ENCODE measurements at places on chromosomes 7 and 10. TPM values are rescaled to one million over a fixed set of nuclear protein-coding genes. Genes with fewer than 3 reads are reported as not detected.
A peak's percentile ranks its signal among the peaks of the same experiment; 100 is the strongest.

GRCh38 chr10:14377591-14378175 is 47.0 kb upstream of the FRMD4A start:
- DNase-seq, result no peak

- no peak for DNase-seq
Observed at GRCh38 chr10:24701447-24701846, 22.2 kb downstream of the ARHGAP21 start.

DNA sequence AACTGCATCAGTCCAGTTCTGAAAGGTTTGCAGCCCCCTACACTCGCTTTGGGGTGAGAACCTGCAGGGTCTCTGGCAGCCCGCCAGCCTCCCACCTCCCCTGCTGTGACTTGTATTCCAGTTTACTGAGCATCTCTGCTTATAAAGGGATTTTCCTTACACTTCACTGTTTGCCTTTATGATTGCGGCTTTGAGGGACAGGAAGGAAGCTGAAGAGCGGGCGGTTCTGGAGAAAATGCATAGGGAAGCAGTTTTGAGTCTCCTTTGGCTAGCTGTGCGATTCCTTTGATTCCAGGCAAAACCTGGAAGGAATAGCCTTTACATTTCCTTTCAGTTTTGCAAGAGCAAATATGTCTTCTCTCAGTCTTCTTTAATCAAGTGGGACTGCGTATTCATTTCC is 65.0 kb upstream of the TRIM8 start:
- DNase-seq, result no peak

GATAD1 gene
- 18.6 TPM for total RNA-seq

DNA sequence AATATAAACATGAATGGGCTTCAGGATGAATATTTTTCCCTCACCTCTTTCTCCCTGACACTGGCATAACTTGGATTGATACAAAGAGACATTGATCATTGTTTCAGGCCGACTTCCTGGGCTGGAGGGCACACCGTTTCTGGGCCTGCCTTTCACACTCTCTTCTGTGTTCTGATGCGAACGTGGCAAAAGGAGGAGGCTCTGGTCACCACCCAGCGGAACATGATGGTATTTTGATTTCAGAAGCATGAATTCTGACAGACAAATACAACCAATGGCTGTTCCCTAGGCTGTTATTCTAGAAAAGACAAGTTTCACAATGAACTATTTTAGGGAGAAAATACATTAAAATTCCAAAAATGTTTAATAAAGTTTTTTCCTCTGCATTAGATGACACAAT is 534.5 kb upstream of the MKI67 start:
- DNase-seq, result no peak

ADIRF gene
- total RNA-seq, result 72.0 TPM

DNA sequence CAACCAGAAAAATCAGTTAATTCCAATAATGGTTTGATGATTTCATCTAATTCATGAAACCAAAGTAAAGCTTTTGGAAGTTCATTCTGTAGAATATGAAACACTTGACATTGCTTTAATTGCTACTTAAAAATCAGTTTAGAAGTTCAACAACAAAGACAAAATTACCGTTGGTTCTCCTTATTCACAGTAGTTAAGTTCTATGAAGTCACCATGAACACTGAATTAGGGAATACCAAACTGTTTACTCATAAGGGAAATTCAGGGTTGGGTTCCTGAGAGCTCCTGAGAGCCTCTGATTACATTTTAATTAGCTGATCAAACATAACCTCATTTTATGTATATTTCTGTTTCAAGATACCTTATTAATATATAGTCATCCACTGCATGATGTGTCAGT is 46.2 kb downstream of the ZNF438 start:
- DNase-seq, result no peak

DNA sequence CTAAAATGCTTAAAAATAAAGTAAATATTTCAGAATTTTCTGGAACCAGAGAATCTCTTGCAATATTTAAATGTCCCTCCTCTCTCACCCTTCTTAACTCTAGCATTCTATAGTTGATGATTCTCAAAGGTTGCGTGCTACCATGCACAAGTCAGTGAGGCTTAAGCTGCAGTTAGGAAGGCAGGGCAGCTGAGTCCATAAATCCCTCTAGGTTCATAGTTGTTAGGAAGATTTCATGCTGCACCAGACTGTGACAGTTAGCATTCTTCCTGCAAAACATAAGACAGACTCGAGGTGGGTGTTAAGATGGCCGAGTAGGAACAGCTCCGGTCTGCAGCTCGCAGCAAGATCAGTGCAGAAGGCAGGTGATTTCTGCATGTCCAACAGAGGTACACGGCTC is 70.6 kb downstream of the MET start:
- DNase-seq, result no peak

DNA sequence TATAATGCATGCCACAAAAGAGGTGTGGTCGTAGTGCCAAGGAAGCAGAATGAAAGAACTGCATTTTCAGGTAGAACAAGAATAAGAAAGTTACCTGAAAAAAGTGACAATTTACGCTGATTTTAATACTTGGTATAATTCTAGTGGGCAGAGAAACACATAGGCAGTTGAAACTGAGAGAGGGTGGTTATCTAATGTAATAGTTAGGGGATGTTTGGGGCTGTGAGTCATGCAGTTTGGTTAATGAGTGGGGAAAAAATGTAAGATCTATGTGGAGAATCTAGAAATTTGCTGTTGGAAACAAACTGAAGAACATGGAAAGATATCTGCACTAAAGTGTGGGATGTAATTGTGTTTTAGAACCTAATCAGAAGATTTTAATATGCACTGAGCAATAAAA is 33.7 kb downstream of the ZNF37A start:
- DNase-seq, result no peak

- DNase-seq, result no peak
Observed at GRCh38 chr7:75762350-75762917, 9.6 kb downstream of the CCL26 start.

- peak; percentile 79 for DNase-seq
Observed at GRCh38 chr7:121447243-121447910, 51.3 kb upstream of the FAM3C start.

MACROH2A2 gene
- total RNA-seq, result 13.9 TPM

- DNase-seq, result no peak
Observed at GRCh38 chr10:7258948-7259523, 151.8 kb downstream of the SFMBT2 start.

ANKRD2 gene
- 5.5 TPM for total RNA-seq

PNLIPRP3 gene
- 30.7 TPM for total RNA-seq

INA gene
- total RNA-seq, result 1.2 TPM

CTNNA3 gene
- total RNA-seq, result 0.10 TPM

GRCh38 chr10:52818019-52818418 is 45.4 kb upstream of the MBL2 start:
- no peak for DNase-seq

- no peak for DNase-seq
Observed at GRCh38 chr7:17988858-17989257, 38.8 kb downstream of the PRPS1L1 start.

LIPF gene
- not detected for total RNA-seq

DNA sequence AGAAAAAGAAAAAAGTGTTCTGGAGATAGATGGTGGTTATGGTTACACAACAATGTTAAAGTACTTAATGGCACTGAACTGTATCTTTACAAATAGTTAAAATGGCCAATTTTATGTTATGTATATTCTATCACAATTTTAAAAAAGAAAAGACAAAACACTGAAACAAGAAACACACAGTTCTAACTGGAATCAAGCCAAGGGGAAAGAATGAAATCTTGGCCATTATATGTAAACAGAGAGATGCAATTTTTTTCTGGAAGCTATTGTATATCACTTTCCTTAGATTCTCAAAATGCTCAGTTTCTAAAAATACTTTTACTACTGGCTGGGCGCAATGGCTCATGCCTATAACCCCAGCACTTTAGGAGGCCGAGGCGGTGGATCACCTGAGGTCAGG is 4.1 kb downstream of the COA1 start:
- no peak for DNase-seq

RBM17 gene
- 39.7 TPM for total RNA-seq

GRCh38 chr10:69949770-69950169 is 102.9 kb upstream of the MACROH2A2 start:
- no peak for DNase-seq

OR2A1 gene
- total RNA-seq, result not detected

DNA sequence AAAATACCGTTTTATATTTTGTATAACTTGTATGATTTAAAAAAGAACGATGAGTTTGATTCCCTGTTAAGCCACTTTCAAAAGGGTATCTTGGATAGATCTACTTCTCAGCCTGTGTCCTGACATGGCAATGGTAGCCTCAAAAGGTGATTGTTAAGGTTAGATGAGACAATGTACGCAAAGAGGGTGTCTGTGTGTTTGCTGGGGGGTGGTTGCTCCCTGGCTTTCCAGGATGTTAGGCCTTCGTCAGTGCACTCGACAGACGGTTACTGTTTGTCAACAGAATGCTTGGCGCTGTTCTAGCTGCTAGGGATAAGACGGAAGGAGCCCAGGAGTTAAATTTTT is 90.3 kb downstream of the NEURL1 start:
- no peak for DNase-seq
